ENCODE measurements at places on chromosomes 7 and 10. TPM values are rescaled to one million over a fixed set of nuclear protein-coding genes. Genes with fewer than 3 reads are reported as not detected.

KNDC1 gene
- not detected for total RNA-seq

TBL2 gene
- total RNA-seq: 30.6 TPM

ABCC2 gene
- 0.62 TPM for total RNA-seq

HOXA1 gene
- 0.12 TPM for total RNA-seq

TRAPPC14 gene
- 17.6 TPM for total RNA-seq

GRCh38 chr7:91285696-91286355 lies 21.6 kb downstream of the FZD1 start:
- no peaks in the 10 kb centered on the region for H3K36me3 ChIP-seq
- H3K27me3 ChIP-seq: peaks cover 9% of the 10 kb centered on the region
- DNase-seq: no peak

GRCh38 chr10:75406462-75407223 lies 5.1 kb upstream of the ZNF503 start:
- peaks cover 27% of the 10 kb centered on the region for H3K4me1 ChIP-seq
- H3K27ac ChIP-seq: no peak overlapping the region
- peaks cover 65% of the 10 kb centered on the region for H3K27me3 ChIP-seq

DNA sequence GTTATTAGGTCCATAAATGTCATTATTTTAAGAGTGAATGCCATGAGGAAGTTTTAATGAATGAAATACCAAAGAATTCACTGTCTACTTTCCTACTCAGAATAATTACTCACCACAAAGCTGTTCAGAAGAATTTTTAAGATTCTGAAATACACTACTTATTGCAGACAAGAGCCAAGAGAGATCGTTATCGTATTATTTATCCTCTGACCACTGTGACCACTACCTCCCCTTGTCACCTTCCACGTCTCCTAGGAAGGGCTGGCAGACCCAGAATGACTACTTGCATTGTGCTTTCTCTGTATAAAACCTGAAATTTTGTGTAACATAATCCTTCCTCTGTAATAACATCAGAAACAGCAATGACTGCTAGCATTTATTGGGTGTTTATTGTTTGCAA lies 81.9 kb downstream of the ABCB5 start:
- H3K27me3 ChIP-seq: peaks cover 2% of the 10 kb centered on the region
- no peak overlapping the region for H3K4me3 ChIP-seq
- H3K4me1 ChIP-seq: no peaks in the 10 kb centered on the region
- DNase-seq: no peak
- H3K27ac ChIP-seq: no peak overlapping the region

- no peak for DNase-seq
- no peaks in the 10 kb centered on the region for H3K36me3 ChIP-seq
- peaks cover 3% of the 10 kb centered on the region for H3K27me3 ChIP-seq
- H3K4me1 ChIP-seq: peaks cover 2% of the 10 kb centered on the region
- H3K4me3 ChIP-seq: no peak overlapping the region
Measured at GRCh38 chr7:74282748-74283459, 6.3 kb upstream of the CLIP2 start.

Measured in activated CD4-positive, alpha-beta T cell treated with anti-CD3 and anti-CD28 coated beads for 36 hours (primary cell).